ENCODE measurements at places on chromosomes 13 and 19. TPM values are rescaled to one million over a fixed set of nuclear protein-coding genes. Genes with fewer than 3 reads are reported as not detected.

DNA sequence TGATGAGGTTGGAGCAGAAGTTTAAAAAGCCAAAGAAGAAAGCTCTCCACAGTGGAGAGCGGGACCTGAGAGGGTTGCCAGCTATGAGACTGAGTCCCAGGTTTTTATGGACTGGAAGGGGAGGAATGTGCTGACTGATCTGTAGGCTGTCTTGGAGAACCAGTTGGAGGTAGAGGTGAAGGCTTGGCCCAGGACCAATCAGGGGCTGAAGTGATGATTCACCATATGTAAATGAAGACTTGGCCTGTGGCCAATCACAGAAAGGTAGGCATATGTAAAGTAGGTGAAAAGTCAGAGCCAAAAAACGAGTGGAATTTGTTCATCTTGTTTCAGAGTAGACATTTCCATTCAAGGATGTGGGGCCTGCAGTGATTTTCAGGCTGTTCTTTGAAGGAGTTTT is 17.5 kb upstream of the KBTBD6 start:
- DNase-seq = no peak

- no peak for DNase-seq
These were observed 13.5 kb downstream of the ARL11 start for GRCh38 chr13:49641801-49642291.

GRCh38 chr13:109747524-109747923 is 38.9 kb downstream of the IRS2 start:
- peak; percentile 38 for DNase-seq

GRCh38 chr19:45972947-45973540 is 621 bp downstream of the NOVA2 start:
- no peak for DNase-seq

- DNase-seq = peak; percentile 80
These were observed 653 bp downstream of the MVB12A start for GRCh38 chr19:17420475-17420924.

GRCh38 chr13:99476648-99477047 is 24.6 kb upstream of the TM9SF2 start:
- DNase-seq = no peak

DNA sequence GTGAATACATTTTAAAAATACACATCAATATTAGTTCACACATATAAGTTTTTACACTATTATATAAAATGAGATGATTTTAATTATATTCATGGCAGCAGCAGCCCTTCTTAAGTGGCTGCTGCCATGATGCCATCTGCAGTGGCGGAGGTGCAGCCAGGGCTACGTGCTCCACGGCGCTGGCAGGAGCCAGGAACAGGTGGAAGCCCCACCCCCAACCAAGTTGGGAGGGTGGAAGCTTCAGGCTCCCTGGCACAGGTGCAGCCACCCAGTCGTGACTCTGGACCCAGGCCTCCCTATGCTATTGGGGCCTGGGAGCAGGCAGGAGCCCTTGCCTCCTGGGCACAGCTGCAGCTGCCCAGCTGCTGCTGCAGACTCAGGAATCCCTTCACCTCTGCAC is 646.9 kb upstream of the PCDH9 start:
- no peak for DNase-seq

- DNase-seq = no peak
These were observed 246.9 kb downstream of the DNAJC15 start for GRCh38 chr13:43270130-43270830.

DNA sequence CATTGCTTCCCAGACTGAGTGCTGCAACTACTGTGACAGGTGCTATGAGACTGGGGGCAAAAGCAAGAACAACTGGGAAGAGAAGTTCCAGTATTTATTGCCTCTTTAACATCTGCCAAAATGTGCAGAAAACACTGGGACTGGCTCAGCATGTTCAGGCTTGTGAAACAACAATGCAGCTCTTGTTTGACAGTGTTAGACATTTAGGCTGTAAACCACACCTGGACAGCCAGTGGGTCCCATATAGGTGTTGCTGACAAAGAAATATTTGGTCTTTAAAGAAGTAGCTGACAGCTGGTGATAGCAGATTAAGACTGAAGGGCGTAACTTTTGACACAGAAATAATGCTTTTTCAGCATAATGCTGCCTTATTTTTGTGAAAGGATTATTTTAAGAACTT is 88.1 kb downstream of the STOML3 start:
- DNase-seq = no peak

GRCh38 chr13:22454586-22454985 is 726.2 kb upstream of the SGCG start:
- DNase-seq = peak; percentile 70

The MYBPC2 gene
- total RNA-seq = 1.9 TPM

The PCDH17 gene
- 2.7 TPM for total RNA-seq

The UNC13A gene
- total RNA-seq = 5.6 TPM

The A1BG gene
- total RNA-seq = 12.6 TPM

The MAP4K1 gene
- 12.3 TPM for total RNA-seq

The OR7D2 gene
- total RNA-seq = 0.61 TPM

The GPC5 gene
- not detected for total RNA-seq

Data from endodermal cell (in vitro differentiated cells).